ENCODE measurements at places on chromosomes 5 and 9.

- no peak for DNase-seq
Observed at GRCh38 chr5:145497052-145497451, 338.1 kb downstream of the PRELID2 start.

GRCh38 chr9:129649726-129650679 lies 8.1 kb upstream of the ASB6 start:
- DNase-seq: no peak

DNA sequence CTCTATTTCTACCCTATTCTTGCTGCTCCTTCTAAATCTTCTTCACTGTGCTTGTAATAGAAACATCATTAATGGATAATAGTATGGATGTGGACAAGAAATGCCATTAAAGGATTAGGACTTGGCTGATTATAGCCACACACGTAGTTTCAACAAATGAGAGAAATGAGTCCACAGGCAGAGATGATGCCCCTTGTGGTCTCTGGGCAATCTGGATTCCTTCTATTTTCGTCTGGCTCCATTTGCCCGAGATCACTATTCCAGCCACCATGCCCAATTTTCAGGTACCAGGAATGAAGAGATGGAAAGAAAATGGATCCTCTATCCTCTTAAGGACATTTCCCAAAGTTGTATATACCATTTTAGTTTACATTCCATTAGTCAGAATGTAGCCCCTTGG lies 13.2 kb downstream of the VLDLR start:
- DNase-seq: no peak

- no peak for DNase-seq
Observed at GRCh38 chr9:103649086-103649485, 445.0 kb upstream of the SMC2 start.

DNA sequence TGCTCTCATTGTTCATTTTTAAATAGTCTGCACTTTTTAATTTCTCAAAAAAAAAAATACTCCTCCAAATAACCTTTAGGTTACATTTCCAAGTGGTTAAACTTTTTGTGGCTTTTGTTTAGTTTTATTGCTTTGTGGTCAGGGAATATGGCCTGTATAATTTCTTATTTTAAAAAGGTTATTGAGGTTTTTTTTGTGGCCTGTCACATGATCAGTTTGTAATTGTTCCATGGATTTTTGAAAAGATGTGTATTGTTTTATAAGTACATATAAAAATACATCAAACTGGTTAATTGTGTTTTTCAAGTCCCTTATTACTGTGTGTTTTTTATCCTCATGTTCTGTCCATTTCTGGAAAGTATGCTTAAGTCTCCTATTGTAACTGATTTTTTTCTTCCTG lies 64.0 kb downstream of the ZNF618 start:
- DNase-seq: no peak

DNA sequence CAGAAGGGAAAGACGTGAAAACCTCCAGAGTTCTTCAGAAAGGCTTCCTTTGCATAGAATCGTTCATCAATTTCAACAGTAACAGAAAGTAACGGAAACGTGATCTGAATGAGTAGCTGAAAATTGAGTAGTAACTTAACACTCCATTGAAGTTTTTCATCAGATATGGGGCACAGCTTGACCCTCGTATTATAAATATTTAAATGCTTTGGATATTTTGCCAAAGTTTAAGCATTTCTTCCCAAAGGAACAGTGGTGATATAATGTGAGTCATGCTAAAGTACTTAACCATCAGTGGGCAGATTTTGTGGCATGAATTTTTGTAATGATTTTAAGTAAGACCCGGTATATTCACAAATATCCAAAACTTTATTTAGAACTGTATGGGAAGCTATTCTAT lies 67.4 kb upstream of the ADAMTS19 start:
- no peak for DNase-seq

DNA sequence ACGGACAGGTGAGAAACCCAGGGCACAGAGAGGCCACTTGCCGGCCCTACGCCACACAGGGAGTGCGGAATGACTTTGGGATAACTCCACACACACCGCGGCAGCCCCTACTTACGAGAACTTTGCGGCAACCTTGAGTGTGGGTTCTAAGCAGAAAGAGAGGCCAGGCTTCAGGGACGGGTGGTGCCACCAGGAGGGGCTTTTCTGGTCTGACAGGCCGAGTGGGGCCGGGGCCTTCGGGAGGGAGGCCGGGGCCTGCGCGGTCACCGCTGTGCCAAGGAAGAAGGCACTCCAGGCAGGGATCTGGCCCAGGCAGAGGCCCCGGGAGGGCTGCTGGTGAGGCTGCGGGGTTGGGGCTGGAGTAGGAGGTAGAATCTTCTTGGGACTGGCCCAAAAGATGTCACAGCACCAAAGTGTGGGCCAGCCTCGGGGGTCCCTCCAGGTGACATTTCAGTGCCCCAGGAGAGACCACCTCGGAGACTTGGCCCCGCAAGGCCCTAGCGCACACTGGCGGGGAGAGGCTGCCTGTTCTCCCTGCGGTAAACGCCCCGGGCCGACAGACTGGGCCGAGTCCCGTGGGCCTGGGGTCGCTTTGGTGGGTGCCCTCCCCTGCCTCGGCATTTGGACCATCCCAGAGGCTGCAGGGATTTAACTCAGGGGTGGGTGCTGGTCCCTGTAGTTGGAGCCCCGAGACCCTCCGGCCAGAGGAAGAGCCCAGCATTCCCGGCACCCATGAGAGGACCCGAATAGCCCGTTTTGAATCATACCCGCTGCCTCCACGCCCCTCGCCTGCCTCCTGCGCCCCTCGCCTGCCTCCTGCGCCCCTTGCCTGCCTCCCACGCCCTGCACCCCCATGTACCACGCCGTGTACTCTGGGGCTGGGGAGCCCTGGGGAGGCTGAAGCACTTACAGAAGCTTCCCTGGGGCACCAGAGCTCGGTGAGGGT lies 9.0 kb upstream of the RNU6ATAC start:
- no peak for DNase-seq

DNA sequence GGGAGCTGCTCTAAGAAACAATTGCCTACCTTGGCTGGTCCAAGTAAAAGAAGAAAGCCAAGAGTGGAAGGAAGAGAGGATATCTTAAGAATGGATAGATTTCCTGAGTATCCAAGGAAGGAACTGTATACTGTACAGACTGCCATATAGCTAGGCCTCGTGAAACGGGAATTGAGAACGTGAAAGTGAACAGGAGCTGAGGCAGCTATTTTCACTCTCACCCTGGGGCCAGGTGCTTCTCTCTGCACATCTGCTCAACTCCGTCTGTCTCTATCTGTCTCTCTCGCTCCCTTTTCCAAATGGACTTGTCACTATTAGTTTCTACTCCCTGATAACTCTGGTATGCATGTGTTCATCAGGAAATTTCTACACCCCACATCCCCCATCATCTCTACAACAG lies 35.9 kb upstream of the TESK1 start:
- DNase-seq: no peak

- DNase-seq: peak; percentile 66
Observed at GRCh38 chr9:127463911-127464310, 12.6 kb downstream of the LRSAM1 start.

GRCh38 chr5:55851675-55851979 lies 470 bp downstream of the IL31RA start:
- DNase-seq: no peak

DNA sequence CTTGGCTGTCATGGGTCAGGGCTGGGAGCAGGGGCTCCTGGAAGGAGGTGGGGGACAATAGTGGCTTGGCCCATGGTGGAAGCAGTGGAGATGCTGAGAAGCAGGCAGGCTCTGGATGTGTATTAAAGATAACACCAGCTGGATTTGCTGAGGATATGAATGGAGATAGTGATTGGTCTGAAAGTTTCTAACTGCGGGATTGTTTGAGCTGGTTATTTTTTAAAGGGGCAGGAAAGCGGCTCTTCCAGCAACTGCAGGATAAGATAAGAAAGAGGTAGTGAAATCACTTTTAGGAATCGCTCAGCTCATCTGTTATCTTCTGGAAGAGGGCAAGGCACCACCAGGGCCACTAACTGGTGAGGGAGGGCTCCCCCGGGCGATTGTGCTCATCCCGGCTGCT lies 125.5 kb downstream of the TENT4A start:
- DNase-seq: no peak

- DNase-seq: no peak
Observed at GRCh38 chr5:50888751-50889150, 222.3 kb downstream of the PARP8 start.

GRCh38 chr9:79685577-79685976 lies 113.8 kb downstream of the TLE4 start:
- peak; percentile 60 for DNase-seq

DNA sequence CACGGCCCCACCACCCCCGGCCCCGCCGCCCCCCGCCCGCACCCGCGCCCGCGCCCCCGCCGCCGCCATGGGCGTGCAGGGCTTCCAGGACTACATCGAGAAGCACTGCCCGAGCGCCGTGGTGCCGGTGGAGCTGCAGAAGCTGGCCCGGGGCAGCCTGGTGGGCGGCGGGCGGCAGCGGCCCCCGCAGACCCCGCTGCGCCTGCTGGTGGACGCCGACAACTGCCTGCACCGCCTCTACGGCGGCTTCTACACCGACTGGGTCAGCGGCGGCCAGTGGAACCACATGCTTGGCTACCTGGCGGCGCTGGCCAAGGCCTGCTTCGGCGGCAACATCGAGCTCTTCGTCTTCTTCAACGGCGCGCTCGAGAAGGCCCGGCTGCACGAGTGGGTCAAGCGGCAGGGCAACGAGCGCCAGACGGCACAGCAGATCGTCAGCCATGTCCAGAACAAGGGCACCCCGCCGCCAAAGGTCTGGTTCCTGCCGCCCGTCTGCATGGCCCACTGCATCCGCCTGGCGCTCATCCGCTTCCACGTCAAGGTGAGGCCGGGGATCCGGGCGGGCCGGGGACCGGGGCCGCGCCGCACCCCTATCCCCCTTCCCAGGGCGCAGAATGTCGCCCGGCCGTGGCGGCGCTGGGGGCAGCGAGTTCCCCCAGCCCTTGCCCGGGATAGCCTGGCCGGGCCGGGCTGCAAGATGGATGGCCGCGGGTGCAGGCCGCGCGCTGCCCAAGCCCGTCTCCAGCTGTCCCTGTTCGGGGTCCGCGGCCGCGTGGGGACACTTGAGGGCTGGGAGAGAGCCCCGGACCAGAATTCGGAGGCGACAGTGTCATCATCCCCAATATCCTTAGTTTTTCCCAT lies 594 bp downstream of the FAM120A start:
- peak; percentile 48 for DNase-seq

GRCh38 chr5:168897387-168898122 lies 318.4 kb upstream of the PANK3 start:
- DNase-seq: no peak

DNA sequence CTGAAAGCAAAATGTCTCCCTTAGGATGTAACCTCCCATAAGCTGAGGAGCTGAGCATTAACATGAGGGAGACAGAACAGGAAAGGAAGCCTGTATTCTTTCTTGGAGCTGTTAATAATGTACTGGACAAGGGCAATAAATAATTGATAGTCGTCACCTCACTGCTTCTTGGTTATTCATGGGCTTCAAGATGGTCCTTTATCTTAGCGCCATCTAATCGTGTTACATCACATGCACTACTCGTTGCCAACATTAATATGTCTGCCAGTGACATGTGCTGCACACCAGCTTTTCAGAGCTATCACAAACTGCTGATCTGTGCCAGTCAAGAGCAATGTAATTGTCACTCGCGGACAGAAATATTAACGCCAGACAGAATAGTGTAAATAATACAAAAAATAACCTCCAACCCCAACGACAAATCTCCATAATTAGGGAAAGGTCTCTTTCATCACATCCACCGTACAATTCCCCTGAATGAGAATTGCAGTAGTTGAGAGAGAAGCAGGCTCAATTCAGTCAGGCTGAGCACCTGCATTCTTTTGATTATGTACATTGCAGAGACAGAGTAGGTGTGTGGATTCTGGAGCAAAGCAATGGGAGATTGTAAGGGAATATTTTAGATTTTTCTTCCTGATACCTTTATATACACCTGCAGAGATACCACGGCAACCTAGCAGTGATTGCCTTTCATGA lies 267.1 kb downstream of the SPATA31D1 start:
- no peak for DNase-seq

GRCh38 chr5:131619102-131619501 lies 15.9 kb downstream of the RAPGEF6 start:
- no peak for DNase-seq

DNA sequence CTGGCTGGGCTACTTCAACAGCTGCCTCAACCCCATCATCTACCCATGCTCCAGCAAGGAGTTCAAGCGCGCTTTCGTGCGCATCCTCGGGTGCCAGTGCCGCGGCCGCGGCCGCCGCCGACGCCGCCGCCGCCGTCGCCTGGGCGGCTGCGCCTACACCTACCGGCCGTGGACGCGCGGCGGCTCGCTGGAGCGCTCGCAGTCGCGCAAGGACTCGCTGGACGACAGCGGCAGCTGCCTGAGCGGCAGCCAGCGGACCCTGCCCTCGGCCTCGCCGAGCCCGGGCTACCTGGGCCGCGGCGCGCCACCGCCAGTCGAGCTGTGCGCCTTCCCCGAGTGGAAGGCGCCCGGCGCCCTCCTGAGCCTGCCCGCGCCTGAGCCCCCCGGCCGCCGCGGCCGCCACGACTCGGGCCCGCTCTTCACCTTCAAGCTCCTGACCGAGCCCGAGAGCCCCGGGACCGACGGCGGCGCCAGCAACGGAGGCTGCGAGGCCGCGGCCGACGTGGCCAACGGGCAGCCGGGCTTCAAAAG lies 36.9 kb upstream of the TTC1 start:
- DNase-seq: peak; percentile 17

DNA sequence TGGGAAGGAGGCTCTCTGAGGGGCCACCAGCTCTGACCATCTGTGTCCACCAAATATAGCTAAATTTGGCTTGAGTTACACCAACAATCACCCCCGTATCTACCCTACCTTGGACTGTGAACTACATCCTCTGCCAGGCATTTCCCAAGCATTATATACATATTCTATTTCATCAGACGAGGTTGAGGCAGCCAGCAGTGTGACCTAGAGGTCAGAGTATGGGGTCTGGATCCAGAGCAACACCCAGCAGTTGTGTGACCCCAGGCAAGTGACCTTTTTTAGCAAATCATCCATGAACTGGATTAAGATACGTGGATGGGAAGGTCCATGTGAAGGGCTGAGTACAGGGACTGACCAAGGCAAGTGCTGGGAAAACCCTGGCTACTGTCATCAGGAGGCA lies 180.6 kb downstream of the HSPA4 start:
- DNase-seq: no peak

DNA sequence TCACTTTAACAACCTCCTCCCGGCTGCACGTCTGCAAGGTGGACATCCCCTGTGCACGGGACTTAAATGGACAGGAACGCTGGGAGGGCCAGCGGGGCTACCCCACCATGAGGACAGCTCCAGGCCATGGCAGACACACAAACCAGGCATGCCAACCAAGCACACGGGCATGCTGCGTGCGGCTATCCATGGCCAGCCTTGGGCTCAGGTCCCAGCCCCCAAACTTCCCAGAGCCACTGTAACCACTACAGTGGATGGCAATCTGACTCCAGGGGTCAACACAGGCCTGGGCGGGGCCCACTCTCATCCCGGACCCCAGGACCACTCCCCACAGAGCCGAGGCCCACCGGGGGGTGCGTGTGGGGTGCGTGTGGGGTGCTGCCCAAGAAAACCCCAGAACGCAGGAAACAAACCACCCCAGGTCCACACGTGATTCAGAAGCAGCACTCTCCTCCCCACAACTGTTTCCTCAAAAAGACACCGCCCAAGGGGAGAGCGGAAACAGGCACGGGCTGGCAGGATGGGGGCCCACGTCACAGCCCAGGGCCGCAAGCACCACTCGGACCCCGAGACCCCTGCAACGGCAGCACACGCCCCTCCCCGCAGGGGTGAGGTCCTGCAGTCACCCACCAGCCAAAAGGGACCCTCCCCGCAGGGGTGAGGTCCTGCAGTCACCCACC lies 7.4 kb downstream of the SLC12A7 start:
- DNase-seq: no peak

GRCh38 chr5:177128551-177128981 lies 5.0 kb upstream of the NSD1 start:
- no peak for DNase-seq

- peak; percentile 1 for DNase-seq
Observed at GRCh38 chr9:137945581-137945980, 68.0 kb downstream of the CACNA1B start.

Measured in choroid plexus epithelial cell (primary cell).